ENCODE measurements at places on chromosomes 12 and 14.
A peak's percentile ranks its signal among the peaks of the same experiment; 100 is the strongest.

GRCh38 chr14:75176142-75176820, at the start of gene TMED10:
TMED10 (minus strand) TSS chr14:75176612; CDS start chr14:75176579, 33 bp downstream.
- peak; percentile 84 for DNase-seq

GRCh38 chr14:36522972-36523715, 3.1 kb upstream of the NKX2-1 start:
- no peak for DNase-seq

- DNase-seq = no peak
Observed at GRCh38 chr12:70885956-70886355, 34.6 kb downstream of the PTPRR start.

DNA sequence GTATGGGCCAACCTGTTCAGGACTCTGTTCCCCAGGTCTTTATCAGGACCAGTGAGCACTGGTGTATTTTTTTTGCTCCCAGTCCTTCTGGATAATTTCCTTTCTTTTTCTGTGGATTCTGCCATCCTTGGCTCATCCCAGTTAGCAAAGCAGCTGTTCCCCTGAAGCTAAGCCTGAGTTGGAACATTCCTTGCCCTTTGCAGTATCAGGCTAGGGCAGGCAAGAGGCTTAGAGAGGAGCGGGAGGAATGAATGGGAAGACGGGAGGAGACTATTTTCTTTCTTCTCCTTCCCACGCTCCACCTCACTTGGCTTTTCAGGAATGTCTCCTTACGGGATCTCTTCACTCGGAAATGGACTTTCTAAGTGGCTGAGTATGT, 29.2 kb downstream of the ERG28 start:
- DNase-seq = no peak

GRCh38 chr12:117567644-117568216, 206.3 kb upstream of the NOS1 start:
- no peak for DNase-seq

DNA sequence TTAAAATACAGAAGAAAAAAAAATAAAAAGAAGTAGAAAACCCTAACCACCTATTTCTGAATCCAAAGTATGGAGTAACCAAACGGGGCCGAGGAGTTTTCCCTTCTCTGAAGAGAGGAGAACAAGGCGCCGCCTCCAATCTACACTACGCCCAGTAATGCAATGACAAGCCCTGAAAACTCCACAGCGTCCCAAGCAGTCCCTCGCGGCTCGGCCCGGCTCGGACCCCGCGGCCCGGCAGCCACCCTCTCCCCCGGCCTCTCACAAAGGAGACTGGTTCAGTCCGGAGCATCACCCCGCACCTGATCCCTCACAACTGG, 371 bp downstream of the CHD8 start:
- DNase-seq = no peak

All from HS-27A (cell line).